ENCODE measurements at places on chromosomes 5 and 9. TPM values are rescaled to one million over a fixed set of nuclear protein-coding genes. Genes with fewer than 3 reads are reported as not detected.

GRCh38 chr5:133444711-133445110, 167.6 kb downstream of the FSTL4 start:
- H3K36me3 ChIP-seq = no peaks in the 10 kb centered on the region
- H3K4me1 ChIP-seq = no peaks in the 10 kb centered on the region
- no peak overlapping the region for H3K4me3 ChIP-seq
- no peak for DNase-seq
- H3K27ac ChIP-seq = no peak overlapping the region

The SPATA31E1 gene
- total RNA-seq = not detected

- H3K27ac ChIP-seq = no peak overlapping the region
- H3K4me1 ChIP-seq = peaks cover 6% of the 10 kb centered on the region
- H3K27me3 ChIP-seq = no peaks in the 10 kb centered on the region
- H3K36me3 ChIP-seq = no peaks in the 10 kb centered on the region
- no peak for DNase-seq
These were observed 79.5 kb downstream of the RIC1 start for GRCh38 chr9:5708414-5708813.

- no peaks in the 10 kb centered on the region for H3K4me1 ChIP-seq
- no peak overlapping the region for H3K4me3 ChIP-seq
- DNase-seq = no peak
- H3K36me3 ChIP-seq = no peaks in the 10 kb centered on the region
- H3K27me3 ChIP-seq = no peaks in the 10 kb centered on the region
These were observed 40.4 kb downstream of the SPARC start for GRCh38 chr5:151646334-151646733.

DNA sequence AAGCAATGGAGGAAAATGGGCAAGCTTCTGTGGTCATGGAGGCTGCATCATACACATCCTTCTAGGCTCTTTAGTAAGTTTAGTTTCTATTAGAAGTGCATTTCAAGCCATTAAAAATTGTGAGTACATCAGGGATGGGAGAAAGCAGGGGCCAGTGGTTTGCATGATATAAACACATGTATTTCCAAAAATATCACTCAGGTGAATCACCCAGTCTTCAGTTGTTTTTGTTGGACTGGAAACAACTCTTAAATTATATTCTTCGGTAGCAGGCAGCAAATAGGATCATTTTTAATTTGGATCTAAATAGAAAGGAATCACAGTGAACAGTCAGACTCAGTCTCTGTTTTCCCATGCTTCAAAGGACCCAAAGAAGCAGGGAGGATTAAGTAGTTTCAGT, 657.9 kb downstream of the TLR4 start:
- H3K4me3 ChIP-seq = no peak overlapping the region
- no peak overlapping the region for H3K27ac ChIP-seq
- DNase-seq = no peak
- H3K27me3 ChIP-seq = no peaks in the 10 kb centered on the region
- no peaks in the 10 kb centered on the region for H3K4me1 ChIP-seq
- no peaks in the 10 kb centered on the region for H3K36me3 ChIP-seq

DNA sequence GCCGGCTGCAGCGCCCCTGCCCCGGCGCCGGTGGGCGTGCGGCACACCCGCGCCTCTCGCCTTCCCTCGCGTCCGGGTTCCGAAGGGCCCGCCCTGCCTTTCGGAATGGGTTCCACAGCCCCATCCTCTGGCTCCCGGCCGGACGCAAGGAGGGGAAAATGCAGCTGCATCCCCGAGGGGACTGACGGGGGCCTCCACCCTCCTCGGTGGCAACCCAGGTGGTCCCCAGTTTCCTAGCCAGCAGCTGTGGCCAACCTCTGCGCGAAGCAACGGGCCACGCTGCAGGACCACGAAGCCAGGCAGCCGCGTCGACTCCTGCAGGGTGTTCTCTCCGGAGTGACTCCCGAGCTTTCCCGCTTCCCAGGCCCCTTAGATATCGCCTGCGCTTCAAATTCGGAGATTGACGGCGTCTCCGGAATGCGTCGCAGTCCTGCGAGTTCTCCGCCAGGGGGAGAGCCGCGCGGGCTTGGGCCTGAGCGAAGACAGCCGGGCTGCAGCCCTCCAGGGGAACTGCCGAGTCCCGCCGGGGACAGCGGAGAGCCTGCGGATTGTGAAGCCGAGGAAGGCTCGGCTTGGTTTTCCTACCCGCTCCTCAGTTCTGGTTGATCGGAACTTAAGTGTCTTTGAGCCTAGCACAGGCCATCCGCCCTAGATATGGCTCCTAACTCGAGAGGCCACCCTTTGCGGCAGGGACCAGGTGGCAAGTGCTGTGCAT, 582 bp upstream of the APBA1 start:
- no peaks in the 10 kb centered on the region for H3K27me3 ChIP-seq
- H3K4me3 ChIP-seq = peak overlapping the region; percentile 85
- no peaks in the 10 kb centered on the region for H3K4me1 ChIP-seq
- peak; percentile 92 for DNase-seq

The FAM78A gene
- total RNA-seq = 3.0 TPM

The VCAN gene
- total RNA-seq = 115 TPM

The FBP1 gene
- total RNA-seq = 2.2 TPM

DNA sequence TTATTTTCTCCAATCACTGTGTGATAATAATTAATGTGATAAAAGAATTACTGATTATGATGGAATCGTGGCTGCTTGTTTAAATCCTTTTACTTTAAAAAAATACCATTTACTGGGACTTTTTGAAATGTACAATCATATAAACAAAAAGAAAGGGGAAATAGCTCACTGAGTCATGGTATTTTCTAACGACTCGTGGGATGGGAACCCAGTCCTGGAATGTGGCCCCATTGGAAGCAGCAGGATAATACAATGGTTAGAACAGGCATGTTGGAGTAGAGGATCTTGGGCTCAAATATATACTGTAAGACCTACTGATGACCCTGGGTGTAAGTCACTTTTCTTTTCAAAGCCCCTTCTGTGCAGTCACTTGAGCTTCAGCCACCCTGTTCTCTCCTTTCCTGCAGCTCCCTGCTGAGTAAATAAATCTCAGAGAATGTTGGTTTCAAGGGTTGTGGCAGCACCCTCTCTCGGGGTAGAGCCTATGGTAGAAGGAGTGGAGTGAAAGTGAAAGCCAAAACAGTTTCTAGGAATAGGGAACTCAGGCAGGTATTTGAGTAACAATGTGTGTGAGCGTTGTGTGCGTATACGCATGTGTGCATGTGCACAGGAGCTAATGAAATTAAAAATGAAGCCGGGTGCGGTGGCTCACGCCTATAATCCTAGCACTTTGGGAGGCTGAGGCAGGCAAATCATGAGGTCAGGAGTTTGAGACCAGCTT, 40.8 kb upstream of the LARP1 start:
- peaks cover 16% of the 10 kb centered on the region for H3K4me1 ChIP-seq
- peak overlapping the region; percentile 17 for H3K27ac ChIP-seq
- H3K4me3 ChIP-seq = peak overlapping the region; percentile 17
- H3K27me3 ChIP-seq = no peaks in the 10 kb centered on the region
- no peak for DNase-seq

All from sigmoid colon (tissue), 7 donors.